Glutamatergic neuron (in vitro differentiated cells): ENCODE measurements at places on chromosomes 4 and X.

DNA sequence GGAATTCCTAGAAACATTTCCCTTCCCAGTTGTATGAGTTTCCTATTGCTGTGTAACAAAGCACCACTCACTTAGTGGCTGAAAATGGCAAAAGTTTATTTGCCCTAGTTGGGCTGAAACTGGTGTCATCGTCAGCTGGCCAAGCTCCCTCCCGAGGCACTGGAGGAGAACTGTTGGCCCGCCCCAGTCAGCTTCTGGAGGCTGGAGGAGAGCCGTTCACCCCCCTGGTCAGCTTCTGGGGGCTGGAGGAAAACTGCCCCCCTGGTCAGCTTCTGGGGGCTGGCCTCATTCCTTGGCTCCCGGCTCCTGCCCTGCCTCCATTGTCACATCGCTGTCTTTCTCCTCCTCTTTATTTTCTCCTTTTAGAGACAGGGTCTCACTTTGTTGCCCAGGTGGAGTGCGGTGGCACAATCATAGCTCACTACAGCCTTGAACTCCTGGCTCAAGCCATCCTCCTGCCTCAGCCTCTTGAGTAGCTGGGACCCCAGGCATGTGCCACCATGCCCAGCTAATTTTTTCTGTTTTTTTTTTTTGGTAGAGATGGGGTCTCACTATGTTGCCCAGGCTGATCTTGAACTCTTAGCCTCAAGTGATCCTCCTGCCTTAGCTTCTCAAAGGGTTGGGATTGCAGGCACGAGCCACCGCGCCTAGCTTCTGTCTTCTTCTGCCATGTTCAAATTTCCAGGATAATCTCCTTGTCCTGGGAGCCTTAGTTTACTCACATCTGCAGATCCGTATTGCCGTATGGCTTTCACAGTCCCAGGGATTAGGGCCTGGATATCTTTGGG lies 3.2 kb downstream of the RGS12 start:
- DNase-seq, result no peak

GRCh38 chrX:103513476-103514108 lies 5.7 kb downstream of the RAB40A start:
- DNase-seq, result no peak

- no peak for DNase-seq
Observed at GRCh38 chr4:38920677-38921076, 53.1 kb downstream of the FAM114A1 start.

DNA sequence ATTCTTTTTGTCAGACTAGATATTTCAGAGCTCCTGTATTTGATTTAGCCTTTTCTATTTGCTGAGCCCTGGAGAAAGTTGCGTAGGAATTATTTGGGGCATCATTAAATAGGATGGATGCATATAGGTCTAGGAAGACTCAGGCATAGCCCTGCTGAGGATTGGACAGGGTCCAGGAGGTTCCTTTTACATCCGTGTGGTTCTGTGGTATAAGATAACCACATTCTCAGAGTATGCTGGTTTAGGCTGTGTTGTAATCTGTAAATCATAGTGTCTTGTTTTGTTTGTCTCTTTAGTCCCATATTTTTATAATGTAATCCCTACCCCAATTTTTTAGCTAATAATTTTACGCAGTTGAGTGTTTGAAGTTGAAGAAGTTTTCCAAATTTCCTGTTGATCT lies 513.7 kb downstream of the RPA4 start:
- no peak for DNase-seq

DNA sequence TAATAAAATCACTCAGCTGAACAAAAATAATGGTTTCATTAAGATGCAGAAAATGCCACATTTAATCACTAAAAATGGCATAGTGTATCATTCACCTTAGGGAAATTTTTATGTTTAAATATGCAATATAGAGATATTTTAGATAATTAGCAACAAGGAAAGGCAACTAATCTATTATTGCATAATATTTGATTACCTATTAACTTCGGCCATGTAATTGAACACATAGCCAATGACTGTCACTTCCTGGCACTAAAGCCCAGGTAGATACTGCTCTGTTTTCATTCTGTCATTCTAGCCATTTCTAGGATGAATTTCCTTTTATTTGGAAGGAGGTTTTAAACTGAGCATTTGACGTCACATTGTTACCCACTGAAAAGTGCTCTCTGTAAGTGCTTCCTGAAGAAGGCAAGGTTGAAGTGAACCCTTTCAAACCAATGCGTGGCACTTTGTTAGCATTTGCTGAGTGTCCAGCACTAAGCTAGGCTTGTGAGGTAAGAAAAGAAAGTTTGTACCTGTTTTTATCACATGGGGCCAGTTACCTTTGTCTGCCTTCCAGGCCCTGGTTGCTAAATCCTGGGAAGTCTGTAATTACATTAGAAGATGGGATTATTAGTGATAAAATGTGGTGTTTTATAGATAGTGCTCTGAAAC lies 67.8 kb upstream of the LSM6 start:
- no peak for DNase-seq

DNA sequence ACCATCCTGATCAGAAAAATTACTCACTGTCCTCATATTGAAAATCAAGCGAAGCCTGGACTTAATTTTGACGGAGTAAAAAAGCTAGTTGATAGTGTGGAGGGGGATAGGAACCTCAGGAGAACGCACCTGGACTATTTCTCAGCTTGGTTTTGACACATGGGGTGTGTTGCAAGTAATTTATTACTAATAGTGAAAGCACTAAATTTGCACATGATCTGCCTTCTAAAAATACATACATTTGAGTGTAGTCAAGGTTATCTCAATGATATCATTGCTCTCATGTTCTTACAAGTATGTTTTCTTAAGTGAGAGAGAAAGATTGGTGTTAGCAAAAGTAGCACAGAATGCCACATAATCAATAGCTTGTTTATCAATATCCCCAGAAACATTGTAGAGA lies 29.5 kb downstream of the LRIT3 start:
- no peak for DNase-seq

GRCh38 chrX:136168929-136169735 lies 21.8 kb downstream of the FHL1 start:
- DNase-seq, result peak; percentile 34
